ENCODE measurements at places on chromosomes 6 and 20.

DNA sequence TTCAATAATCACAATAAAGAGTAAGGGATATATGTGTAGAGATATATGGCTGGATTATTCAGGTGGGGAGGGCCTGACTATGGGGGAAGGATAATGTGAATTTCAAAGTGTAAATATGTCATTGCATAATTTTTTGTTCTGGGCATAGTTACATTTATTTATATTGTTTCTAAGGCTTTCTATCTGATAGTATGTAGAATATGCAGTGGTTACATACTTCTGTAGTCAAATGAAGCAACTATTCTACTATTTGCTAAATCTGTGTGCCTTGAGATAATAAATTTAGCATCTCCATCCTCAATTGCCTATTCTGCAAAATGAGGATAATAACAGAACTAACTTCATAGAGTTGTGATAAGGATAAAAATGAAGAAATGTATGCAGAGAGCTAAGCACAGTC, 359.2 kb downstream of the CDKAL1 start:
- DNase-seq = no peak
- H3K4me3 ChIP-seq = no peak overlapping the region
- no peaks in the 10 kb centered on the region for H3K27me3 ChIP-seq
- no peak overlapping the region for H3K27ac ChIP-seq
- no peaks in the 10 kb centered on the region for H3K4me1 ChIP-seq

GRCh38 chr6:6861351-6861894, 246.3 kb upstream of the RREB1 start:
- H3K4me1 ChIP-seq = peaks cover 12% of the 10 kb centered on the region
- no peak overlapping the region for H3K27ac ChIP-seq
- no peaks in the 10 kb centered on the region for H3K36me3 ChIP-seq
- no peaks in the 10 kb centered on the region for H3K27me3 ChIP-seq
- no peak for DNase-seq

GRCh38 chr20:24651976-24652345, 182.5 kb downstream of the SYNDIG1 start:
- DNase-seq = no peak
- H3K36me3 ChIP-seq = no peaks in the 10 kb centered on the region
- no peaks in the 10 kb centered on the region for H3K4me1 ChIP-seq
- no peak overlapping the region for H3K4me3 ChIP-seq

DNA sequence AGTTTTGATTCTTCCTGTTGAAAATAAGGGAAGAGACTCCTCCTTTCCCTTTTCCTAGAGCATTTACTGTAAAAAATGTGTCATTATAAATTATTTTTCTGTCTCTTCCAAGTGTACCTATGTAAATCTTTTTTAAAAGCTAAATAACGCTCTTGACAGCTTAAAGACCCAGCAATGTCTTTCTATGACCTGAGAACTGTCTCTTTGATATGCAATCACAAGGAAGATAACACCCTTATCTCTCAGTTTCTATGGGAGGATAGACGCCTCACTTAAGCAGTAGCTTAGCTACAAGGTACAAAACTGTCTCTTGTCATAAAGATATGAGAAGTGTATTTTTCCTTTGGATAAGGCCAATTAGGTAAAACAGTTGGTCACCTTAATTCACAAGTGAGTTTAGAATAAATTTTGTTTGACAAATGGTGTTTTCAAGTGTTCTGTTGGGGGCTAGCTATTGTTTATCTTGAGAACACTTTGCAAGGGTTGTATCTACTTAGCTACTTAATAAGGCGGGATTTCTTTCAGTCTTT, 980.6 kb upstream of the EYS start:
- no peak overlapping the region for H3K27ac ChIP-seq
- DNase-seq = no peak
- no peaks in the 10 kb centered on the region for H3K27me3 ChIP-seq
- no peaks in the 10 kb centered on the region for H3K36me3 ChIP-seq
- H3K4me3 ChIP-seq = no peak overlapping the region

DNA sequence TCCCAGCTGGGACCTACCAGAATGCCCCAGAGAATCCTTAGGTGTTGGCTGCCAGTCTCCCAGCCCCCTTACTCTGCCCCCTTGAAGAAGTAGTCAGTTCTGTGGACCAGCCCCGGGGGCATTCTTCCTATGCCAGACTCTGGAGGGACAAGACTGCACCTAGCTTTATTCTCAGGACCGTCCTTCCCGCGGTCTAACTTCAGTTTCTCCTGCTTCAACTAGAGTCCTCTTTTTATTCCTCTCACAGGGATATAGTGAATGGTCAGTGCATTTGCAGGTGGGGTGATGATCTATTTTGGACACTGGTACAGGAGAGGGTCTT, 35.9 kb upstream of the MDFI start:
- no peaks in the 10 kb centered on the region for H3K36me3 ChIP-seq
- no peaks in the 10 kb centered on the region for H3K4me1 ChIP-seq
- H3K27ac ChIP-seq = no peak overlapping the region
- H3K27me3 ChIP-seq = no peaks in the 10 kb centered on the region

GRCh38 chr6:41064841-41065240, 7.3 kb downstream of the OARD1 start:
- no peak overlapping the region for H3K27ac ChIP-seq
- no peak for DNase-seq
- H3K27me3 ChIP-seq = no peaks in the 10 kb centered on the region
- no peak overlapping the region for H3K4me3 ChIP-seq
- H3K36me3 ChIP-seq = peaks cover 48% of the 10 kb centered on the region
- H3K4me1 ChIP-seq = no peaks in the 10 kb centered on the region

GRCh38 chr20:44464514-44464913, 11.2 kb upstream of the TTPAL start:
- no peak for DNase-seq
- H3K36me3 ChIP-seq = no peaks in the 10 kb centered on the region
- H3K27me3 ChIP-seq = no peaks in the 10 kb centered on the region
- no peak overlapping the region for H3K4me3 ChIP-seq
- H3K4me1 ChIP-seq = no peaks in the 10 kb centered on the region

DNA sequence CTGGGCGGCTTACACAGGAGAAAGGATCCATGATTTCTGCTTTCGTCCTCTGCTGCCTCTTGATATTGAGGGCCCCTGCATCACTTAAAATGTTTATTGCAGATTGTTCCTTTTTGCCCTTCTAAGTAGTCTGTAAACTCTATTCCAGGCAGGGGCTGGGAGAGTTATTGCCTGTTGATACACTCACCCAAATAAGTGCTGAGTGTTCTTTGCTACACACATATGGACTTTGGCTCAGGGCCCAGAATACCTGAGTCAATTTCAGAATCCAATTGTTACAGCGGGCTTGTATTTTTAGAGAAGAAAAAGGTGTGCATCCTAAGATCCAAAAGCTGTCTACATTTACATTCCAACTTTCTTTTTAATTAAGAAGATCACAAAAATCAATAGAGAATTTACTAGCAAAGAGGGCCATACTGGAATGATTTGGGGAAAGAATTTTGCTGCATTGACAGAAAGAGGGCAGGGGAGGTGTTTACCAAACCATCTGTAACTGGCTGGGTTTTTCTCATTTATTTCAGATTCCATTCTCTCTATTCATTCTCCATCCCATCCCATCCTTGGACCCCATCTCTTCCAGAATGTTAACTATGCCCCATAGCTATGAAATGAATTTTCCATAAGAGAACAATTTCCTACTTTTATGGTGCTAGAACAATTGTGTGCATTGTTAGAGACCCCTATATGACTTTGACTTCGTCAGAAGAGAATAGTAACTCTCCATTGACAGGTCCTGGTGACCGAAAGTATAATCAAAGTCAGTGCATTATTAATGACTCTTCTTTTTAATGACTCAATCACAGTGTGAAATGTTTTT, 959.9 kb upstream of the FLRT3 start:
- H3K36me3 ChIP-seq = no peaks in the 10 kb centered on the region
- peaks cover 2% of the 10 kb centered on the region for H3K4me1 ChIP-seq
- no peak for DNase-seq
- no peaks in the 10 kb centered on the region for H3K27me3 ChIP-seq
- H3K27ac ChIP-seq = no peak overlapping the region

DNA sequence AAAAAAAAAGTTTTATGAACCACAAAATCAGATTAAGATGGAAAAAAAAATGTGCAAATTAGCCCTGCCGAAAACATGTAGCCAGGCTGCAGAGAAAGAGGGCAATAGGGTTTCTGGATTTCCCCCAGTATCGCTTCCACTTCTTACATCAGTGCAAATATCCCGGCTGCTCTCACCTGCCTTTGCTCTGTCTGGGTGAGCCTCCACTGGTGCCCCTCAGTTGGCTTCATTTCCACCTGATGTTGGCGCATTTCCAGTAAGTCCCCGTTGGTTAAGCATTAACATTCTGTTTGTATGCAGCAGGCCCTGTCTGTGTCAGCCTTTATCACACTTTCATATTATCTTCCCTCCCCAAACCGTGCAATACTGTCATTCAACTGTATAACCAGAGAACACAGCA, 215.1 kb downstream of the CBLN4 start:
- no peaks in the 10 kb centered on the region for H3K27me3 ChIP-seq
- no peak for DNase-seq
- no peak overlapping the region for H3K4me3 ChIP-seq

DNA sequence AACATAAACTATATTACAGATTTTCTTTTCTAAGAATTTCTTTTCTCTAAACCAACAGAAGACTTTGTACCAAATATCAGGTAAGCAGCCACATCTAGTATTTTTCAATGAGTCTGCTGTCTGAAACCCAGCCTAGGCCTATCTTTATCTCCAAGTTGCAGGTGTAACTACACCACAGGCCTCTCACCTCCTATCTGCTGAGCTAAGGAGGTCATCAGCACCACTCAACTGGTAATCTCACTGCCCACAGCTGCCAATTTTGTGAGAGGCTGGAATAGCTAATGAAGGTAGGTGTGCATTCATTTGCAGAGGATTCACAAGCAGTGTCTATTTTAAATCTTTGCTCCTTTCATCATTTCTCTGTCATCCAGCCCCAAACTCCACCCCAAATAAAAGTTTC, 584.8 kb downstream of the HDGFL1 start:
- no peaks in the 10 kb centered on the region for H3K4me1 ChIP-seq
- H3K4me3 ChIP-seq = no peak overlapping the region
- no peaks in the 10 kb centered on the region for H3K27me3 ChIP-seq
- no peak for DNase-seq
- H3K27ac ChIP-seq = no peak overlapping the region
- no peaks in the 10 kb centered on the region for H3K36me3 ChIP-seq

DNA sequence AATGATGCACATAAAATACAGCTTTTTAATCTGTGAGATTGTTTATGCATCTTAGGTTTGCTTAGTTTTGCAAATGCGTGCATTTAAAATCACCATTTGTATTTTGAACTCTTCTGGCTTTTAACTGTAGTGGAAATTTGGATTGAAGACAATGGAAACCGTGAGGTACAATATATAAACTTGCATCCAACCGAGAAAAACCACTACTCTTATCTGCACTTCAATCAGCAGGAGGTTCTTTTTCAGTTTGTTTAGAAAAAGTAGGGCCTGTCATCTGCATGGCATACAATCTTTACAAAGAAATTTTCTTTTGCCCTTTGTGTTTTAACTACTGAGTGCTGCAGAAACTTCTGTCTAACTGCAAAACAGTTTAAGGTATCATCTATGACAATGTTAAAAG, 132.8 kb downstream of the LAMA2 start:
- no peaks in the 10 kb centered on the region for H3K36me3 ChIP-seq
- H3K4me3 ChIP-seq = no peak overlapping the region
- H3K27me3 ChIP-seq = no peaks in the 10 kb centered on the region
- no peaks in the 10 kb centered on the region for H3K4me1 ChIP-seq
- DNase-seq = no peak

DNA sequence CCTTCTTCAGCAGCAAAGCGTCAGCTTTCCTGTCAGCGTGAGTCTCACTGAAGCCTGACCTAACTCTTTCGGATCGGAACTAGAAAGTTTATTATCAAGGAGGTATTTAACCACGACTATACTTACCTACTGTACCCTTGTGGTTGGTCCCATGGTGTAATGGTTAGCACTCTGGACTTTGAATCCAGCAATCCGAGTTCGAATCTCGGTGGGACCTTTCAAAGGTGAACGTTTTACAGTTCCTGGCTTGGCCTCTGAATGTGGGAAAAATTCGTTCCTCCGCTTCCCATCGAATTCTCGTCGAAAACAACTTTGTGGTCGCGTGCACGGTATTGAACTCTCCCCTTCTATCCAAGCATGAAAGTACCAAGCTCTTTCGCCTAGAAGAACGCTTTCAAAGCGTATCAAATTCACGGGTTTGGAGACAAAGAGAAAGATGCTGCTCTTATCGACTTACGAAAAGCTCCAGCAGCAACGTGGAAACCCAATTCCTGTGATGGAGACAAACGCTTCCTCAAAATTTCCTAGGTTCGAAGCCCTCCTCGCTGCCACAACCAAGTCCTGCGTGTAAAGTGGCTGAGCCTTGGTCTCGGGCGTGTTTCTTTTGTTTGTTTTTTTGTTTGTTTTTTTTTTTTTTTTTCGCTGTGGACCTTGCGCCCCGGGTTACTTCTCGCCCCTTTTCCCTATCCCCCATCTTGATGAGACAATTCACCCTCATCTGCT, 63.7 kb downstream of the GPX5 start:
- no peaks in the 10 kb centered on the region for H3K36me3 ChIP-seq
- DNase-seq = peak; percentile 90
- peaks cover 2% of the 10 kb centered on the region for H3K4me1 ChIP-seq
- H3K27ac ChIP-seq = no peak overlapping the region
- peak overlapping the region; percentile 97 for H3K4me3 ChIP-seq

DNA sequence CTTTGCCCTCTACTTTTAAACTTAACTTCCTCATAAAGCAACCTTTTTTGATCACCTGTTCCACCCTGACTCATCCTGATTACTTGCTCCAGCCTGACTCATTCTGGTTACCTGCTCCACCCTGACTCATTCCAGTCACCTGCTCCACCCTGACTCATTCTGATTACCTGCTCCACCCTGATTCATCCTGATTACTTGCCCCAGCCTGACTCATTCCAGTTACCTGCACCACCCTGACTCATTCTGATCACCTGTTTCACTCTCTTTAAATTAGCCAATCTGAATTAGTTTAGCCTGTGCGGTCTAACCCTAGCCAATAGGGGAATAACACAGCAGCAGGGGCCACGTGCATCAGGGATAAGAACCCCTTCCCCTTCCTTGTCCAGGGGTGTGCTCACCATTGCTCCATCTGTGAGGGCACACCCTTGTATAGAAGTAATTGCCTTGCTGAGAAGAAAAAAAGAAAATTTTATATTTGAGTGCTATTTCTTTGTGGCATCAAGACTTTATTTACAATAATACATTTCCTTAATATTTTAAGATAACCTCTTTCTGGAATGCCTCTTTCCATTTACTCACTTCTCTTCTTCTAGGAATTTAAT, 17.9 kb downstream of the HLA-G start:
- no peak overlapping the region for H3K4me3 ChIP-seq
- no peak overlapping the region for H3K27ac ChIP-seq
- no peaks in the 10 kb centered on the region for H3K36me3 ChIP-seq
- no peak for DNase-seq
